Central memory CD8-positive, alpha-beta T cell (primary cell): ENCODE measurements at places on chromosomes 5 and 9.

DNA sequence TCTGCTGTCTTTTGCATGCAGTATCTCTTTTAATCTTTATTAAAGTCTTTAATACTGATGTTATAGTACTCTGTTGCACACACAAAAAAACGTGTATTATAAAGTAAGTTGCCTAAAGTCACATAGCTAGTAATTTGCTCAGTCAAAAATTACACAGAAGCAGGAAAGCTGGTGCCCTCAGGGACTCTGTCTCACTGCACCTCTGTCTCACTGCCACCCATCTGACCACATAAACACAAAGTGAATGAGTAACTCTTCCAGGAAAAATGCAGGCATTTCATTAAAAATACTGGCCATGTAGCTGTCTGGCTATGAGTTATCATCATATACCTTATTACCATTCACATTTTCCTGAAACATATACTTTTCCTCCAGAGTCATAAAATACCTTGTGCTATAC lies 591.7 kb downstream of the CSNK1G3 start:
- H3K27ac ChIP-seq: no peak overlapping the region
- no peak for DNase-seq
- H3K4me3 ChIP-seq: no peak overlapping the region

GRCh38 chr9:109110329-109111021 lies 9.3 kb downstream of the TMEM245 start:
- H3K4me3 ChIP-seq: peak overlapping the region; percentile 57
- H3K36me3 ChIP-seq: peaks cover 6% of the 10 kb centered on the region
- peaks cover 70% of the 10 kb centered on the region for H3K4me1 ChIP-seq
- peak overlapping the region; percentile 89 for H3K27ac ChIP-seq
- no peak for DNase-seq

GRCh38 chr5:124871303-124871702 lies 124.9 kb upstream of the ZNF608 start:
- H3K27ac ChIP-seq: no peak overlapping the region
- H3K4me1 ChIP-seq: no peaks in the 10 kb centered on the region
- no peak overlapping the region for H3K4me3 ChIP-seq
- no peak for DNase-seq
- no peaks in the 10 kb centered on the region for H3K36me3 ChIP-seq

DNA sequence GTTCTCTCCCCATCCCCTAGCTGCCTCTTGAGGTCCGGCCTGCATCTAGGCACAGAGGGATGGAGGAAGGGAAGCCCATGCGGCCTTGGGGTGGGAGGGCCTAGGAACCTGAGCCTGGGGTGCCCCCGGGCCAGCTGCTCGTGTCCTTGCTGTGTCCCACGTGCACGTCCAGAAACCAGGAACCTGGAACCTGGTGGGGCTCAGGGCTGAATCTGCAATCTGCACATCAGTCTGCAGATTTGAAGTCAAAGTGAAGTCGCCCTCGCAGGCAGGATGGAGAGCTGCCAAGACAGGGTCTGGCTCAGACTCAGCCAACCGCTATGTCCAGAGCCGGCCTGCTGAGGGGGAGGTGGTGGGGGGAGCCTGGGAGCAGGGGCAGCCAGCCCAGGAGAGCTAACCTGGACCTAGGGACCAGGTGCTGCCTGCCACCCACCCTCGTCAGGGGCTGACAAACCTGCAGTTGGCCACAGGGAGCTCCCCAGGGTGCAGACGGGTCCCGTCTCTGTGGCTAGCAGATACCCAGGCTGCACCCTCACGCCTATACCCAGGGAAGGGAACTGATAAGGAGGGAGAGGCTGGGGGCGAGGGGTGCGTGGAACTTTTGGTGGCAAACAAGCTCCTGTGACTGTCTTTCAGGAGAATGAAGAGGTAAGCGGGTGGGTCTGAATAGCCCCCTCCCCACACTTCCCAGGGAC lies 103.5 kb upstream of the SIMC1 start:
- no peak overlapping the region for H3K4me3 ChIP-seq
- no peak overlapping the region for H3K27ac ChIP-seq
- H3K4me1 ChIP-seq: peaks cover 17% of the 10 kb centered on the region
- H3K36me3 ChIP-seq: no peaks in the 10 kb centered on the region
- peaks cover 64% of the 10 kb centered on the region for H3K27me3 ChIP-seq

DNA sequence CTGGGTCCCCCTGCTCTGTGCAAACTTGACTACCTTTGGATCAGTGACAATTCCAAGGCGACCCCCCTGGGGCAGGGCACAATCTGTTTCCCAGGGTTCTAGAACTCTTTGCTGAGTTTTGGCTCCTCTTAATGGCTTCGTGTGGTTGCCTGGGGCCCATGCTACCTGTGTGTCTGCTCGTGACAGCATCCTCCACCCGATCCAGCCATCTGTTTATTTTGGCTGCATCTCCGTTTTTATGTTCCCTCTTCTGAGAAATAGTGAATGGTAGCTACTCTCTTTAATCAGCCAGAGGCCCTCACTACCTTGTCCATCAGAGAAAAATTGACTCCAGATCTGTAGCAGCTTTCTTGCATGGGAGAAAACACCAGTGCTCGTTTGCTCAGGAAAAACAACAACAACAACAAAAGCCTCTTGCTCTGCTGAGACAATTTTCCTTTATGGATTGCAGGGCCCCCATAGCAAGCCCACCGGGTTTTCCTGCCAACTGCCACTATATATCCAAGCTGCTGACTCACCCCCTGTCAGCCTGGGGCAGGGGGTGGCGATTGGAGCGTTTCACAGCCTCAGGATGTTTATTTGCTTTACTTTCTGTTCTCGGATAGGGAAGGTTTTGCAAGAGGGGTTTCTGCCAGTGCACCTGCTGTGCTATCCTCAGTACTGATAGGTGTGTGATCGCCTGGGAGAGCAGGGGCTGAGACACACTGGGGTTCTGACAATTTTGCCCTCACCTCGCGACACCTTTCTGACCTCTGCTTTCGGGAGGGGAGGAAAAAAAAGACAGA lies 607.8 kb downstream of the BNC2 start:
- no peak overlapping the region for H3K4me3 ChIP-seq
- H3K4me1 ChIP-seq: no peaks in the 10 kb centered on the region
- peaks cover 4% of the 10 kb centered on the region for H3K36me3 ChIP-seq

GRCh38 chr9:125747765-125748445 lies 732 bp downstream of the PBX3 start:
- no peaks in the 10 kb centered on the region for H3K27me3 ChIP-seq
- H3K36me3 ChIP-seq: peaks cover 7% of the 10 kb centered on the region
- peak; percentile 11 for DNase-seq
- H3K27ac ChIP-seq: no peak overlapping the region
- peak overlapping the region; percentile 80 for H3K4me3 ChIP-seq

DNA sequence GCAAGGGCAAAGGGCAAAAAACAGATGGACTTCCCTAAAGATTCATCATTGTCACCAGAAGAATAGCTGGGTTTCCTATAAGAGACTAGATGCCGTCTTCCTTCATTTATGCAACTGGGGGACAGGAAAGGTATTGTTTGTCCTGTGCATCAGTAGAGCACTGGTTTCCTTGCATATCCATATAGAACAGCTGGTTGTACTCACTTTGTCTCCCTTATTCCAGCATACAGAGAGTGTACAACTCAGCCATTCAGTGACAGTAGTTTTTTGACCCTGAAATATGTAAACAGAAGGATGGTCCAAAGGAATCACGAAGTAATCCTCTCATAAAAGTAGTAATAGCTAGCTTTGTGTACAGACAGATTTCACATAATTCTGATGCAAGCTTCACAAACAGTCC lies 22.5 kb upstream of the MAST4 start:
- DNase-seq: no peak
- peaks cover 34% of the 10 kb centered on the region for H3K27me3 ChIP-seq
- no peaks in the 10 kb centered on the region for H3K4me1 ChIP-seq
- H3K36me3 ChIP-seq: no peaks in the 10 kb centered on the region
- H3K4me3 ChIP-seq: no peak overlapping the region
- H3K27ac ChIP-seq: no peak overlapping the region
